Fibroblast of mammary gland (primary cell): ENCODE measurements at places on chromosomes 6 and 20.

- no peak for DNase-seq
Measured at GRCh38 chr6:39298061-39298460, 16.2 kb downstream of the KCNK17 start.

- DNase-seq, result no peak
Measured at GRCh38 chr6:170230520-170231292, 60.2 kb downstream of the DLL1 start.

DNA sequence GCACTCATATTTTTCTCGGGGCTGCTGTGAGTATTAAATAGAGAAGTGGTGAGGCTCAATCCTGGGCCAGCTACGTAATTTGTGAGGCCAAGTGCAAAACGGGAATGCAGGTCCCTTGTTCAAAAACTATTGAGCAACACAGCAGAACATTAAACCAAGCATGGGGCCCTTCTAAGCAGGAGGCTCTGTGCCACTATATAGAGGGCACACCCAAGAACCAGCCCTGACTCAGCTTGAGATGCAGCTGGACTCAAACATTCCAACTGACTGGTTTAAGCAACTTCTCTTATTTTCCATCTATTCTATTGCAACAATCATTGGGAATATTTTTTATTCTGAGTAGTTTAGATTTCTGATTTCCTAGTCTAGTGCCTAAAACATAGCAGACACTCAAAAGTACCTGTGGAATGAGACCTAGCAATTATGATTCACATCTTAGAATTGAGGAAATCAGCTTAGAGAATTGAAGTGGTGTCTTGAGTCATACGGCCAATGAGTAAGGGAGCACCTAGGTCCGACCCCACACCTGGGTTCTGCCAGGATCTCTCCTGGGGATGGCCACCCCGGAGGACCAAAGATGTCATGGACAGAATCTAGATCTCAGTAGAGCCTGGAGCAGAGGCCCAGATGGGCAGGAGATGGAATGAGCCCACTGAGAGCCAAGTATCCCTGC is 1.3 kb downstream of the SIRPB2 start:
- no peak for DNase-seq

DNA sequence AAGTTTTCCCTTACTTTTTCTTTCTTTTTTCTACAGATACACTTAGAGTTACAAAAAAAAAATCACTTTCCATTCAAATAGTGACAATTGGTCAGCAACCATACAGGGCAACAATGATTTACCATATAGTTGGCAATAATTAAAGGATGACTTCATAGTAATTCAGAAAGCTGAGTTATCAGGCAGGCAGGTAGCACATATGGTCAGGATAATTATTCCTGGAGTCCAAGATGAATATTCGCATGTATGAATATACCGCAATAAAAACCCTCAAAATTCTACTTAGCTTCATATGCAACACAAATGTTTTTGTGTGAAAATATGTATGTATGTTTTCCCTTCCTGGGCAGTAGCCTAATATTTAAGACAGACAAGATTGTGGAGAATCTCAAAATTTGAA is 34.5 kb downstream of the COL19A1 start:
- DNase-seq, result no peak

DNA sequence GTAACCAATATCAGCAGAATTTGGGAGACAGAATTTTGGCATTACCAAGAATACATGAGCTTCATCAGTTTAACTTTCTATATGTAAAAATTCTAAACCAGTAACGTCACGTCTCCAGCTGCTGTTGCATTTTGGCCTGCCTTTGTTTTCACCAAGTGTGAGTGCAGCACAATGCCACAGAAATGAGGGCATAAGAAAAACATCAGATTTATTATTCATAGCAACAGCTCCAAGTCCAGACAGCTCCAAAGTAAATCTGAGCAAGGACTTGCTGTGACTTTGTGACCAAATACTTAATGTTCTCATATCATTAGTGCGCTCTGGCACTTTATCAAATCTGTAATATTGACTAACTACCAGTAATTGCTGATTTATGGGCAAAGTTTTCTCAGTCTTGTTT is 11.0 kb upstream of the FBXL4 start:
- no peak for DNase-seq
